ENCODE measurements at places on chromosomes 6 and 20.
A peak's percentile ranks its signal among the peaks of the same experiment; 100 is the strongest.

- DNase-seq, result no peak
Observed at GRCh38 chr20:24381886-24382285, 87.5 kb upstream of the SYNDIG1 start.

GRCh38 chr20:60395991-60396390, 437.8 kb downstream of the CDH26 start:
- DNase-seq, result no peak

GRCh38 chr6:81808851-81809570, 56.5 kb upstream of the TENT5A start:
- no peak for DNase-seq

- peak; percentile 27 for DNase-seq
Observed at GRCh38 chr6:151004383-151005024, 139.0 kb downstream of the MTHFD1L start.

DNA sequence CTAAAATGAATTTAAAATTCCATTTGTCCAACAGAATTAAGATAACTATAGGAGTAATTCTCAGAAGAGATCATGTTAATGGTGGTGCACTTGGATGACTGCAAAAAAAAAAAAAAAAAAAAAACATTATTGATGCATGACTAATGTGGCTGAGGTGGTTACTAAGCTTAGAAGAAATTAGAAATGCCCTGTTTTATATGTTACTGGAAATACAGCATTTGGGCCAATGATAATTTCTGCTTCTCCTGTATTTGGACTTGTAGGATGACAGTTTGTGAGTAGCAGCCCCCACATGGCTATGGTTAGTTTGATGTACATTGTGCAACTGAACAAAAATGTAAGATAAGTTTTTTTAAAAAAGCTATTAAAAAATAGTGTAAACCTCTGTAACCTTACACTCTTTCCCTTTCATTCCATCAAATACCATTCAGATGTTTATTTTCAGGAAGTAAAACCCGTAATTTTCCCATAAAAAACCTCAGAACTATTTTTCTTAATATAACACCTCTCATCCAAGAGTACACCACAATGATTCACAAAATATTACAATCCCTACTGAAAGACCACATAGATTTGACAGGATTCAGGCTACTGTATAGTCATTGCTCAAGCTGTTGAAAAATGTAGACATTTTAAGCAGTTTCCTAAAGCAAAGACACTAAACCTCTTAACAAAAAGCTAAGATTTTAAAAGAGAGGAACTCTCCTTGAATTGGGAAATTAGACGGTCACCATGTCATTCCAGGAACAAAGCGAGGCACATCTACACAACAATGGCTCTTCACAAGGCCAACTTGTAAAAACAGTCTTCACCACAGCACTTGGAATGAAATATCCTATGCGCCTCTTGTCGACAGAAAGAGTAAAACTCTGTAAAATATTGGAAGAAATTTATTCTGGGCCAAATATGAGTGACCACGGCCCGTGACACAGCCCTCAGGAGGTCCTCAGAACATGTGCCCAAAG, 83.0 kb downstream of the WDR27 start:
- peak; percentile 40 for DNase-seq

GRCh38 chr6:114304304-114304887, 38.4 kb downstream of the HS3ST5 start:
- no peak for DNase-seq

DNA sequence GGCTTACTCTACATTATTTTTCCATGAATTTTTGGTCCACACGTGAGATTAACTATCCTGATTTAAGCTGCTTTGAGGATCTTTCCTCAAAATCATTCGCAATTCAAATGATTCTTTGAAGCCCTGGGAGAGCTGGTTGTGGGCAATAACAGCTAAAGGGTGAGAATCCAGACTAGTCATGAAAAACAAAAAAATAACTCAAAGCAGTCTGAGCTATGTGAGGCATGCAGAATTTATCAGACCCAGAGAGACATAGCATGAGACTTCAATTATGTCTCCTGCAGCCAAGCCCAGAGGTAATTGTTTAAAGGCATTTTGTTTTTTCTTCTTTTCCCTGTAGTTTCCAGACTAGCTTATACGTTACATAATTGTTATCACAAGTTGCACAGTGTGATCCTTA, 517.3 kb upstream of the PTCHD4 start:
- DNase-seq, result no peak

- no peak for DNase-seq
Observed at GRCh38 chr6:147769496-147770087, 261.1 kb downstream of the SAMD5 start.

DNA sequence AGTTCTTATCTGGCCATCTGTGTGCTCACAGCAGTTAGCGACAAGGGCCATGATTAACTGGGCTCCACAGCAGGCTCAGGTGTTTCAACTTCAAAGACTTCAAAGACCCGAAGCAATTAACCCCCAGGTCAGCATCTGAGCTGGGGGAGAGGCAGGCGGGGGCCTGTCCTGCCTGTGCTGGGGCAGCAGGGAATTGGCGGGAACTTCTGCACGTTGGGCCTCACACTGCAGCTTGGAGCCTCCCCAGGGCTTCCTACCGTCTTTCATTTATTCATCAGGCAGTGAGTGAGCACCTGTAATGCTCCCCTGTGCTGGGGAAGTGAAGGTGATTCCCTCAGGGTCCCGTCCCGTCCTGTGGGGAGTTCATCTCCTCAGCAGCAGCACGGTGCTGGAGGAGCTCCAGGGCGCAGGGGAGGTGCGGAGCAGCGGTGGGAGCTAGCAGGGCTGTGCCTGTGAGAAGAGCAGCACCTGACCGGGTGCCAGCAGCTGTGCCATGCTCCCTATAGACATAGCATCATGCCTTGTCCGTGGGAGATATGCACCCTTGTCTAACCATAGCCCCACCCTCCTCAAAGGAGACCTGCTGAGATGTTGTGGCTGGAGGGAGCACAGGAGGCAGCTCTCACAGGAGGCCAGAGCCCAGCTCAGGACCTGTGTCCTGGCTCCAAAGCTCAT, 51.8 kb upstream of the FRMD1 start:
- no peak for DNase-seq

DNA sequence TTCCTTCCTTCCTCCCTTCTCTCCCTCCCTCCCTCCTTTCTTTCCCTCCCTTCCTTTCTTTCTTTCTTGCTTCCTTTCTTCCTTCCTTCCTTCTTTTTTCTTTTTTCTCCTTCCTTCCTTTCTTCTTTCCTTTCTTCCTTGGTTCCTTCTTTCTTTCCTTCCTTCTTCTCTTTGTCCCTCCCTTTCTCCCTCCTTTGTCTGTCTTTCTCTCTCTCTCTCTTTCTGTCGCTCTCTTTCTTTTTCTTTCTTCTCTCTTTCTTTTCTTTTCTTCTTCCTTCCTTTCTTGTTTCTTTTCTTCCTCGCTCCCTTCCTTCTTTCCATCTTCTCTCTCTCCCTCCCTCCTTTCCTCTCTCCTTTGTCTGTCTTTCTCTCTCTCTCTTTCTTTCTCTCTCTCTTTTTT, 601.9 kb upstream of the JAG1 start:
- DNase-seq, result no peak

- DNase-seq, result no peak
Observed at GRCh38 chr6:111565326-111566221, 40.1 kb downstream of the TRAF3IP2 start.

DNA sequence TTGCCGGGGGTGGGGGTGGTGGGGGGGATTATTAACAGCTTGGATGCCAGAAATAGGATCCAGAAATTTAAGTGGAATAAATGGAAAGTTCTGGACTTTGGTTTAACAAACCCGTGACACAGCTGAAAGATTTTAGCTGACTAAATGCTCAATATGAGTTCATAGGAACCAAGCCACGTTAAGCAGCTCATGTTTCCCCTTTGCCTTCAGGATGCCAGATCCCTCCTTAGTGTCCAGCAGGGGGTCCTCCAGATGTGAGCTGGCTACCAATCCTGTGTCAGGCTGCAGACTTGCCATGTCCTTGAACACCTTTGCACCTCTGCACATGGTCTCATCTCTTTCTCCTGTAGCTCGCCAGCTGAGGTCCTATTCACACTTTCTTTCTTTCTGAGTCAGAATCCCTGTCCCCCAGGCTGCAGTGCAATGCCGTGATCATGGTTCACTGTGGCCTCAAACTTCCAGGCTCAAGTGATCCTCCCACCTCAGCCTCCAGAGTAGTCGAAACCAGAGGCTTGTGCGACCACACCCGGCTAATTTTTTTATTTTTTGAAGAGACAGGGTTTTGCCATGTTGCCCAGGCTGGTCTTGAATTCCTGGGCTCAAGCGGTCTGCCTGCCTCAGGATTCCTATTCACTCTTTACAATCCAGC, 133.3 kb upstream of the ARMC2 start:
- DNase-seq, result no peak

GRCh38 chr6:145224450-145224849, 510.9 kb downstream of the EPM2A start:
- DNase-seq, result no peak

GRCh38 chr20:41095110-41095969, 42.0 kb upstream of the PLCG1 start:
- DNase-seq, result peak; percentile 67

DNA sequence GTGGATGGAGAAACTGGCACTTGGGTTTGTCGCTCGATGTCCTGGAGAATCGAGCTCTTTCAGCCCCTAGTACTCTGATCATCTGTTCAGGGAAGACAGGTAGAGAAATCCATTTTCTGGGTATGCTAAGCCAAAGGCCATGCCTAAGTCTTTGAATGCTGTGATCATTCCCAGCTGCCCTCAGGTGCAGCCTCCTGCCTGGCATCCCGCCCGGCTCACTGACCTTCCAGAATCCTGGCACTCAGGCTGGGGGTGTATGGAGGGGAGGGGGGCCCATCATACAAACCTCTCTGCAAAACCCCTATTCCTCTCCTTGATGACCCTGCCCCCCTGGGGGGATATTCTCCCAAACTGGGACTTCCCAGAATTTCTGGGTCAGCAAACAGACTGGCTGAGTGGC, 28.6 kb downstream of the C20orf203 start:
- no peak for DNase-seq

DNA sequence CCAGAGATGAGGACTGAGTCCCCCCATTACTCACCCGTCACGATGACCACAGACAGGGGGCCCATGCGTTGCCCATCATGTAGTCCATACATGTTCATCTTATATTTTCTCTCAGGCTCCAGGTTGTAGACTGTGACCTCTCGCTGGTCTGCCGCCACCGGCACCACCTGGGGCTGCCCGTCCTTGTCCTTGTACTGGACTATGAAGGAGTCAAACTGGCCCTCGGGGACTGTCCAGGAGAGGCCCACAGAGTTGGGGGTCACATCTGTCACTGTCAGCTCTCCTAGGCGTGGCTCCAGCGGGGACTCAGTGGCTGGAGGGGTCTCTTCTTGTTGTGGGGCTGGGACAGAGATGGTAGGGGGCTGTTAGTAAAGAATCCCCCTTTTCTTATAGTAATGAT, 35.4 kb downstream of the CYP21A2 start:
- no peak for DNase-seq

Measured in urothelium cell line (cell line).